ENCODE measurements at places on chromosomes 5 and 9. TPM values are rescaled to one million over a fixed set of nuclear protein-coding genes. Genes with fewer than 3 reads are reported as not detected.

MTAP gene
- total RNA-seq, result 9.9 TPM

BHMT2 gene
- not detected for total RNA-seq

RBM27 gene
- 14.5 TPM for total RNA-seq

SHOC1 gene
- total RNA-seq, result not detected

OSTF1 gene
- 14.2 TPM for total RNA-seq

CCDC192 gene
- not detected for total RNA-seq

C9orf153 gene
- 0.46 TPM for total RNA-seq

C5orf52 gene
- total RNA-seq, result not detected

C9orf78 gene
- 48.8 TPM for total RNA-seq

NEUROG1 gene
- not detected for total RNA-seq

PRLR gene
- total RNA-seq, result 0.09 TPM

Measured in A549 treated with CORT108297 at 1 μM for 4 hours (cell line).